Type B pancreatic cell (in vitro differentiated cells): ENCODE measurements at places on chromosomes 4 and X. TPM values are rescaled to one million over a fixed set of nuclear protein-coding genes. Genes with fewer than 3 reads are reported as not detected.

Gene CT45A5
- not detected in 2 replicates for total RNA-seq

Gene CXCL8
- total RNA-seq, result 2.7 and 3.3 TPM in 2 replicates

Gene SSX4B
- not detected in 2 replicates for total RNA-seq

Gene NAP1L3
- 8.4 and 25.1 TPM in 2 replicates for total RNA-seq

Gene TRO
- 39.6 and 142 TPM in 2 replicates for total RNA-seq
